ENCODE measurements at places on chromosomes 1 and 21.

DNA sequence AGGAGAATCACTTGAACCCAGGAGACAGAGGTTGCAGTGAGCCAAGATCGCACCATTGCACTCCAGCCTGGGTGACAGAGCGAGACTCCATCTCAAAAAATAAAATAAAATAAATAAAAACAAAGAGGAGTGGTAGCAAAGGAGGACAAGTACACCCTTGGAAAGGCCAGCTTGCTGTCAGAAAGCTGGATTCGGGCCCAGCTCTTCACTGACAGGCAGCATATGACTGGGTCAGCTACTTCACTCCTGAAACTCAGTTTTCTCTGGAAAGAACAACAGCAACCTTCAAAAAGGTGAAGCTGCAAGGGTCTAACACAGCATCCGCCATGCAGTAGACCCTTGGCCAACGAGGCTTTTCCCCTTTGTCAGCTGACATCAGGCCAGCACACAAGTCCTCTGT, 156.0 kb upstream of the TIAM1 start:
- no peak for DNase-seq

DNA sequence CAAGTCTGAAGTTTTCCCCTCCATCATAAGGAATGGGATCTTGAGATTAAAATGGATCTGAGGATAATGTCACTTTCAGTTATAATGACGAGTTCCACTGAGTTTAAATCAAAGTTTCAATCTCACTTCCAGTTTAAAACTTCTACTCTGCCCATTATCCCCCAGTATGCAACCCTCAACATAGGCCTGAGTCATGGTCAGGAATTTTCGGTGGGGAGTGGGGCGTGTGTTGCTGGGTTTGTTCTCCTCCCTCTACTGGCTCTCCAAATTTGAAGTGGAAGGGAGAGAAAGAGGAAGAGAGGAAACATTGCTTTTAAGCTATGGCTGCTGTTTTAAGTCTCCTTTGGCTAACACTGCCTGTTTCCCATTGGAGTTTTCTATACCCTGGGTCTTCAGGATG, 152.9 kb downstream of the TM2D1 start:
- no peak for DNase-seq

- peak; percentile 21 for DNase-seq
Measured at GRCh38 chr1:109768820-109769219, 5.1 kb upstream of the EPS8L3 start.

GRCh38 chr1:165894591-165894990, 67.2 kb downstream of the UCK2 start:
- no peak for DNase-seq

DNA sequence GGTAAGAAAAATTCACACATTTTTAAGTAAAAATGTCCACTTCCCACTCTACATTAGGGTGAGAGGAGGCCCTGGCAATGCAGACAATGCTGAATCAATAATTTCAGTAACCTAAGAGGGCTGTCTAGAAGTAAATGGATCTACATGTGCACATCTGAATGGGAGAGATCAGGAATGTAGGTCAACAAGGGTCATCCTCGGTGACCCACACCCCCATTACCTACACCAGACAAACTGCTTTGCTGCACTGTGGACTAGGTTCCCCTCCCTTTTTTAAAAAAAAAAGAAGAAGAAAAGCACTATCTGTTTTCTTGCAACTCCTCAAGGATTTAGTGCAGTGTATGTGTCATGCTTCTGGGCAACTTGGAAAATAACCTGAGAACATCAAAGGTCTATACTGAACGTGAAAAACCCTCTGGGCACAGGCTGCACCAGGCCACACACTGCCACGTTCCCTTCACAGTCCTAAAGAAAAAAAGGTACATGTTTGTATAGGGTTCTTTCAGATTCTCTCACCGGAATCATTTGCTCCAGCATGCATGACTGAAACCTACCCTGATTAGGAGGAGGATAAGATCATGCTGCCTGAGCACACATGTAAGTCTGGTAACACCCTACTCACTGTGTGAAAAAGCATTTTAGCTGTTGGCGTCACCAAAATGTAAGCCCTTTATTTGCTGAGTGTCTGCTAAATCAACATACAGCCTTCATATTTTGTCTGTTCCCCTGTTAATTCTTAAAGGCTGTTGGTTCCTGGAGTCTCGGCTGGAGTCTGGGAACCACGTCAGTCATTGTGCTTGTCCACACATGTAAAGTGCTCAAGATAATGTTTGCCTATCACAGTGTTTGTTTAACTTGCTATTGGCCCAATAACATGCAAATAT, 341.0 kb downstream of the SMYD3 start:
- DNase-seq, result no peak

GRCh38 chr21:46131588-46131837, 23.9 kb downstream of the FTCD start:
- no peak for DNase-seq

- no peak for DNase-seq
Measured at GRCh38 chr1:68495968-68496679, 758 bp downstream of the DEPDC1 start.

Data from lower lobe of right lung (tissue), 2 donors.